ENCODE measurements at places on chromosomes 1 and 21.

- no peak for DNase-seq
These were observed 246.1 kb downstream of the FMN2 start for GRCh38 chr1:240337781-240338180.

DNA sequence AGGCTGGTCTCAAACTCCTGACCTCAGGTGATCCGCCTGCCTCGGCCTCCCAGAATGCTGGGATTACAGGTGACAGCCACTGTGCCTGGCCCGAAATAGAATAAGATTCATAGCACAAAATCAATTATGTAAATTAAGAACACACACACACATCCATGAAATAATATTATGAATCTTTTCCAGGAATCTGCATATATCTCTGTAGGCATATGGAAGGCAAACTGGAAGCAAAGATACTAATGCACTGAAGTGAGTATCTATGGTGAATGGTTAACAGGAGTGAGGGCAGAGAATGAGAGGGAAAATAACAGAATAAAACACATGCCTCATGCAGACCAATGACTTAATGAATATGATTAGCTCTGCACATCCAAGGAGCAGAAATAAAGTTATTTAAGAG is 61.6 kb upstream of the ATP2B4 start:
- no peak for DNase-seq

DNA sequence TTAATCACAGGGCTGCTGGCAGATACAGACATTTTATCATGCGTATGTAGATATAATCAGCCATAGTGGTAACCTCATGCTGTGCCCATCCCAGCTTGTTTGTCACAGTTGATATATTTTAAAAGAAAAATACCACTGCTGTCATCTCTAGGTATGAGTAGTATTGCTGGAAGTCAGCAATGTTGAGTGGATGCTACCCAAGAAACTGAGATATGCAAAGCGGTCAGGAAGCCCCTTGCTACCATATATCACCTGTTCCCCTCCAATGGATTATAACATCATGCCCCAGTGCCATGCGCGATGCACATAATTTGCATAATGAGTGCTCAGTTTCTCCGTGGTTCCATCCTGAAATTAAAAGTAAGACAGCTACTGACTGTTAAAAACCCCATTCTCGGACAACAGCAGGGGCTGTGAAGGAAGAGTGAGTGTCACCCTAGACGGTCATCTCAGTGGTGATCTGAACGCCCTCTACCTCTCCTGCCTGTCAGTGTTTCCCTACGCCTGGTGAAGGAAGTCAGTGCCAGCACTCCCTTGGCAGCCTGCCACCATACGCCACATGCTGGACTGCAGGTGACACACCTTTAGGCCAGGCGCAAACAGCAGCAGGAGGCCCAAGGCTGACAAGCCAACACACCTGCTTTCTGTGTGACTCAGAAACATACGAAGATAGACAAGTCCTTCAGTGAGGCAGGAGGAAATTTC is 2.7 kb downstream of the IL10RB start:
- peak; percentile 45 for DNase-seq

DNA sequence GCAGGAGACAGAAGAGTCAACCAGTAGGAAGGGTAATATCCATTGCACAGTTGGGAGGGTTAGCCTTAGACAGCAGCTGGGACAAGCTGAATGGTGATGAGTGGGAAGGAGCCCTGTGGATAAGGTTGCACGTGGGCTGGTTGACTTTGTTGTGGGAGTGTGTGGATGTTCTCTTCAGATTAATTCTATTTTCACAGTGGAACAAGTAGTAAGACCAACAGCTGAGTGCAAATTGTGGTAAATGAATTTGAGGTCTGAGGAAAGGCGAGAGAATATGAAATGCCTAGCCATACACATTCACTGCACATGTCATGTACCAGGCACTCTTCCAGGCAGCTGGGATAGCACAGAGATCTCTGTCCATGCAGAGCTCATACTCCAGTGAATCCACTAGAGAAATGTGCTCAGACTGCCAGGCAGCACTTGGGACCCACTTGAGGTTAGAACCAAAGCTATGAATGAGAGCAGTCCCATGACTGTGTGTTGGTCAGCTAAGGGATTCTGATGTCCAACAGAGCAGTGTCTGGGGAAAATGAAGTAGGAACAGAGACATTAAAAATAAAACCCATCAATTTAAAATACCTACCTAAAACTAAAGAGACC is 25.2 kb upstream of the VTCN1 start:
- no peak for DNase-seq

DNA sequence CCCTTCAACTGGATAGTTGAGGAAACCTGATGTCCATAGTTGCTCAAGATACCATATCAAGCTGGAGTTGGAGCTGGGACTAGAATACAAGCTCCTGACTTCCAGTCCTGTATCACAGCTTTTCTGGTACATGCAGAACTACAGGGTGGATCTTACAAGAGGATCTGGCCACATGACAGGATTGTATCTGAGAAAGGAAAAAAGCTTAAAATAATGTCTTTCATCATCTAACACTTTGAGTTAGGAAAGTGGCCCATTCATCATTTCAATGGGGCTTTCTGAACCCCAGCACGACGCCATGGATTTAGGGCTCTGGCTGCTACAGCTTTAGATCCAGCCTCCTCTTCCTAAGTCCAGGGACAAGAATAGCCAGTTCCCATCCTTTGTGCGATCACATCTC is 46.9 kb downstream of the RASSF5 start:
- DNase-seq, result no peak

GRCh38 chr1:162128693-162129356 is 59.3 kb downstream of the NOS1AP start:
- DNase-seq, result no peak

- no peak for DNase-seq
These were observed 146.3 kb upstream of the PKN2 start for GRCh38 chr1:88537787-88538186.

- DNase-seq, result no peak
These were observed 24.1 kb upstream of the ASPM start for GRCh38 chr1:197170538-197170937.

DNA sequence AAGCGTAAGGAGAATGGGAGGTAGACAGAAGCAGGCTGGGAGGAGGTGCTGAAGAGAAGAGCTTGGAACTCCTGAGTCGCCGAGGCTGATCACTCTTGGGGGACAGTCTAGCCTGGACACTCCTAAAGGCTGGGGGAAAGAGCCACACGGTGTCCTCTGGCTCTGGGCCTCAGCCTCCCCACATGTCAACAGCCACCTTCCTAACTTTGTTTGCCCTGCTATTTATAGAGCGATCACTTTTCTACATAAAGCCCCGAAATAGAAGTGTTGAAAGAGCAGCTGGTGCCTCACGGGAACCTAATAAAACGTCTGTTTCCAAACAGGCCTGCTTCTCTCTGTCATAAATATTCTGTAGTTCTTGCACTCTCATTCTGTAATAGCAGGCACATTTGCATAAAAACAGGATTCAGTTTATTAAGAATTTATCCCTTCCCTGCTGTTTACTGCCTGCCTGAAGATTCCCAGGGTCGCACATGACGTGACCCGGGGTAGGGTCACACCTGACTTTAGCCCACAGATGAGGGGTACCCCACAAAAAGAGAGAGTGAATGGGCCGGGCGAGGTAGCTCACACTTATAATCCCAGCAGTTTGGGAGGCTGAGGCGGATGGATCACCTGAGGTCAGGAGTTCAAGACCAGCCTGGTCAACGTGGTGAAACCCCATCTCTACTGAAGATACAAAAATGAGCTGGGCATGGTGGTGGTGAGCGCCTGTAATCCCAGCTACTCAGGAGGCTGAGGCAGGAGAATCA is 212.5 kb downstream of the TOMM20 start:
- DNase-seq, result no peak

GRCh38 chr1:229411434-229412055 is 22.3 kb downstream of the ACTA1 start:
- DNase-seq, result no peak

DNA sequence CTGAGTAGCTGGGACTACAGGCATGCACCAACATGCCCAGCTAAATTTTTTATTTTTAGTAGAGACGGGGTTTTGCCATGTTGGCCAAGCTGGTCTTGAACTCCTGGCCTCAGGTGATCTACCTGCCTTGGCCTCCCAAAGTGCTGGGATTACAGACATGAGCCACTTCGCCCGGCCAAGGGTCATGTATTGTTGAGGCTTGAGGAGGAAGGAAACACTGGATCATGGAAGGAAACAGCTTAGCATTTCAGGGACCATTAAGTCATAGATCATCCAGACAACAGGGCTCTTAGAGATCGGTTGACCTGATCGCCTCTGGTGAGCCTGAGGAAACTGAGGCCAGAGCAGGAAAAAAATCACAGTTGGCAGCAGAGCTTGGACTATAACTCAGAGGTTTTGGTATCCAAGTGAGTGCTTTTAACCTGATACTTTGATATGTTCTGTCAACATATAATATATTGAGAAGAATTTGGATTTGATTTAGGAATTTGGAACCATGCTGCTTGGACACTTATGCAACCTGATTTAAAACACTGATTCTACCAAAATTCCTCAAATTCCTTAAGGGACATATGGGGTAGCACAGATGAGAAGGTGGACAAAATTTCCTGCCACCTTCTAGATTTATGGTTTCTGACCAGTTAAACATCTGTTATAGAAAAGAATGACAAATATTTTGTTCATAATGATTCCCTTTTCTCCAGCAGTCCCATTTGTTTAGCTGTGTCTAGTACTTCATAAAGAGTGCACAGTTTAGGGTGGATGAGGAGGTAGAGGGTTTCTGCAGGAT is 13.1 kb upstream of the BMP8A start:
- no peak for DNase-seq

All from CD4-positive, alpha-beta T cell treated with Interleukin-2 at 100 ng/mL for 4 hours (primary cell).